NCI-H524 (cell line): ENCODE measurements at places on chromosomes 3 and 15.

DNA sequence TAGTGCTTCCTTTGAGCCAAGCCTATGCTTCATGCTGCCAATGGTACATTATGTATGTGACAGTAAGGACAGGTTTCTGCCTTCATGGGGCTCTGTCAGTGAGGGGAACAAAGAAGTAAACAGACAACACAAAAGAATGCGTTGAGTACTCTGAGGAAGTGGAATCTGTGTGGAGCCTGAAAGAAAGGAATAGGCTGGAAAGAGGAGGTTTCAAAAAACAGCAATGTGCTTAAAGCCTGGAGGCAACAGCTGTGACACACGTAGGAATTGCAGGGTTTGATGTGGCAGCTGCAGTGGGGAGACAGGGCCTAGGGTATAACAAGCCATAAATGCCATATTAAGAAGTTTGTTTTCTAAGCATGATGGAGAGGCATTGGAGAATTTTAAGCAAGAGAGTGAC, 316.7 kb downstream of the CLSTN2 start:
- DNase-seq = no peak

DNA sequence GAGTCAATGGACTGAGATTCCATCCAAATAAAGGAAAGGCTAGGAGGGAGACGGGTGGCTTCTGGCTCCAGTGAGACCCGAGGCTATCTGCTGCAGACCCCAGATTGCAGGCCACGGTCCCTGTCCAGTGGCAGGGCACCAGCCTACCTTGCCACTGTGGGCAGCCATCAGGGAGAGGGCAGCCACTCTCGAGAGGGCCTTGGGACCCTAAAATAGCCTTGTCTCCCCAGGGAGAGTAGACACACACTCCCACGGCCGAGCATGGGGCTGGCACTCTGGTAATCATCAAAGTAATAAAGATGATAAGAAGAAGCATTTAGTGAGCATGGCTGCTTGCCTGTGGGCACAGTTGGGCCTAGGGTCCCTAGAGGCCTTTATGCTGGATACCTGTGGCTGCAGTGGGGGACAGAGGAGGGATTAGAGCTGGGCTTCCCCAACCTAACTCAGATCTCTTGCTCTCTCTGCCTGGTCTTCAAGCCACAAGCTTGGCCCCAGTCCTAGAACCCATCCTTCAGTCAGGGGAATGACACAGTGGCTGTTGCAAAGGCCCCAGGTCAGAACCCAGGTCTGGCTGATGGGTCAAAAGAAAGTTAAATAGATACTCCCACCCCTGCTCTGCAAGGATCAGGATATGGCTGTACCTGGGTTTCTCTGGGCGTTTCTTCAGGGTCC, 9.2 kb upstream of the VIPR1 start:
- no peak for DNase-seq

DNA sequence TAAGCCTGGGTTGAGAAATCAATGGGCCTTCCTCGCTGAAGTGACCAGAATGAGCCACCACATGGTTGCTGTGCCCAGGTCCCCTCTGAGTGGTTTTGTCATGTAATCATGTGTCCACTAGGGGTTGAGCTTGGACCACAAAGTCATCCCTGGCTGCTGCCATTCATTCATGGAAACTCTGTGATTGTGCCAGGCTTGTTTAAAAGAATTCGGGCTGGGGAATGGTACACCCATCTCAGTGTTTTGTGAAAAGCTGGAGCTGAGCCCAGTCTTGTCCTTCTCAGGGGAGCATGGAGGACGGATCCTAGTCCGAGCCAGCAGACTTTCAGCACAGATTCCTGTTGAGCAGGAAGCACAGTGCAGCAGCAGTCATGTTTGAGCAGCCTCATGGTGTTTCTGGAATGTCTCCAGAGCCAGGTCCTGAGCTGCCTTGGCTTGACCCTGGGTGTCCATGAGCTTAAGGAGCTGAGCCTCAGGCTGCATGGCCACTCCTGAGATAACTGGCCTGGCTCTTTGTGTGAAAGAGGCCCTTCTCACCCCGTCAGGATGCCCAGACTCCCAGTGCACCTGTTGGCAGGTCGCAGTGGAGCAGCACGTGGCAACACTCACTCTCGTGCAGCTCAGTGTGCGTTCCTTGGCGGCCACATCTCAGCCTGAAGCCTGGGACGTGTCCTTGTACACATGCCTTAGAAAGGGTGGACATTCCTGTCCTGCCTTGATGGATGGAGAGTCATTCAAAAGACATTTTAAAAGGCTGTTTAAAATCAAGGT, 260.3 kb upstream of the TPM1 start:
- DNase-seq = peak; percentile 59

DNA sequence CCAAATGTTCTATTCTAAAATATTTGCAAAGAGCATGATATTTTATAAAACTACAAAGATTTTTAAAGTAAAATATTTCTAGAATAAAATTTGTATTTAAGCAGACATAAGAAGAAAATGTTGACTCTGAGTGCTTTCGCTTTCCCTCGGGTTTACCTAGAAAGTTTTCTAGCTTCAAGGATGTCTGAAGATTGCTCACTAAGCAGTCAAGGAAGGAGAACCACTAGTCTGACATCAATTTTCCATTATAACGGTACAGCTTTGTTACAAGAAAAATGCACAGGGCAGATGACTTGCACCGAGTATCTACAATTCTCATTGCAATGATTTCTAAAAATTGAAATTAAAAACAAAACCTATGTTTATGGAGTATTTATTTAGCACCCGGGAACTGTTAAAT, 14.2 kb downstream of the GPR15 start:
- no peak for DNase-seq

GRCh38 chr15:41429003-41429890, 12.4 kb downstream of the RTF1 start:
- no peak for DNase-seq

GRCh38 chr15:46764851-46765250, 952.5 kb upstream of the SEMA6D start:
- DNase-seq = no peak

- no peak for DNase-seq
Measured at GRCh38 chr3:108093616-108094015, 2.8 kb upstream of the CD47 start.

- no peak for DNase-seq
Measured at GRCh38 chr15:93987068-93987467, 244.3 kb upstream of the MCTP2 start.

- DNase-seq = no peak
Measured at GRCh38 chr15:69232144-69232543, 66.6 kb upstream of the PAQR5 start.

- no peak for DNase-seq
Measured at GRCh38 chr3:158762701-158763100, 30.4 kb upstream of the RARRES1 start.

GRCh38 chr3:134955874-134956273, 160.8 kb downstream of the EPHB1 start:
- DNase-seq = no peak

DNA sequence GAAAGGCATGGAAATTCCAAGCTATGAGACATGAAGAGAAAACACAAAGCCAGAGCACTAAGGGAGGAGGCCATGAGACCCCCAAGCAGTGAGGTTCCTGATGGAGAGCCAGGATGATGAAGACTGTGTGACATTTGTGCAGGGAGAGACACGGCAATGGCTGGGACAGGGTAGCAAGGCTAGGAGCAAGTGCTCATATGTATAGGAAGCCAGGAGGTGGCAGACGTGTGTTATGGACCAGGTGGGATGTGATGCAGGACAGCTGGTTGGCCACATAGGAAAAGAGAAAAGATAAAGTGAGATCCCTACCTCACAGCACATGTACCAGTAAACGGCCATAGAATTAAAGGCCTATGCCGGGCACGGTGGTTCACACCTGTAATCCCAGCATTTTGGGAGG, 112.7 kb downstream of the APBA2 start:
- DNase-seq = no peak

DNA sequence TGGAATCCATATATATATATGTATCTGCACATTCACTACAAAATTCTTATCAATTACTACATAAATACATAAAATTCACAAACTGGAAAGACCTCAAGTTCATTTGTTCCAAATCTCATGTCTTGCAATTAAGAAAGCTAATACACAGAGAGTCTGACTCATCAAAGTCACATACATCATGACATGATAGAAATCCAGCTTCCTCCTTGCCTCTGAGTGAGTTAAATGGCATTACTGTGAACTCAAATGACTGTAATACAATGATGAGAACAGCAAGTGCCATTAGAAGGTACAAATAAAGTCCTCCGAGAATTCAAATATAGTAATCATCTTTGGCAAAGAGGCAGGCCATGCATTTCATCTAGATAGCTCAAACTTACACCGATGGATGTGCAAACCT, 55.1 kb upstream of the AGTR1 start:
- no peak for DNase-seq

DNA sequence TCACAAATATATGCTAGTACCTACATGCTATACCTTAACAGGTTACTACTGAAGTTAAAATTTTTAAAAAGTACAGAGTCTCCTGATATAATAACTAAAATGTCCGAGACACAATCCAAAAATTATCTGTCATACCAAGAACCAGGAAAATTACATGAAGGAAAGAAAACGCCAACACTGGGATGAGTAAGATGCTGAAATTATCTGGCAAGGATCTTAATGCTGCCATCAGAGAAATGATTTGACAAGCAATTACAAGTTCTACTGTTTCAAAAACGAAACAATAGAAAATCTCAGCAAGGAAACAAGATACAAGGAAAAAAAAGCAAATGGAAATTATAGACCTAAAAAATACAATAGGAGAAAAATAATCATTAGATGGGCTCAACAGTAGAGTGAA, 92.5 kb downstream of the UBE3A start:
- no peak for DNase-seq

- no peak for DNase-seq
Measured at GRCh38 chr15:74529921-74530320, 11.1 kb upstream of the ARID3B start.

GRCh38 chr3:111571907-111572460, 23.2 kb downstream of the ZBED2 start:
- no peak for DNase-seq

DNA sequence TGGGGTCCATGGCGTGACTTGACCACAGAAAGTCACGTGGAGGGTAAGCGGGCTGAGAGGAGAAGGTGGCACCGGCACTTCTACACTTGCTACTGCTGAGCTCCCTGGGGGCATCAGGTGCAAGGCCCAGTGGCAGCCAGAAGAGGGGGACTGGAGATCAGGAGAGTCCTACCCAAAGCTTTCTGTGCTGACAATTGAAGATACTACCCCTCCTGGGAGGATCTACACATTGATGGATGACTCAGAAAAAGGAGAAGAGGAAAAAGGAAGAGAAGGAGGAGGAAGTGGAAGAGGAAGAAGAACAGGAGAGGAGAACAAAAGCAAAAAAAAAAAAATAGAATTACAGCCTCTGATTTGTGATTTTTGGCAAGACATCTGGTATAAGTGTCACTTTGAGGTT, 41.2 kb downstream of the MYO5C start:
- DNase-seq = no peak

DNA sequence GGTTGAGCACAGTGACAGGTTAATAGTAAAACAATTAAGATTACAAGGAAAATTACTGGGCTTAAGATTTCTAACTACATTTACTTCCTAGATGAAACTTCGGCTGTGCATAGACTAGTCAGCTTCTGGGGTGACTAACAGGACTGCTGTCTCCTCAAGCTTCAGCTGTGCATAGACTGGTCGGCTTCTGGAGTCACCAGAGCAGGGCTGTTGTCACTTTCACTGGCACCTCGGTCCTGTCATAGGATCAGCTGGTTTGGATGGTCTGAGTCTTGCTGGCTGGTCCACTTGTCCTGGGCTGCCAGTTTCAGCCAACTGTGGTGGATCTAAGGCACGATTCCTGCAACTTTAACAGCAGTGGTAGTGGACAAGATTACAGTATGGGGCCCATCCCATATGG, 23.9 kb upstream of the ACAD9 start:
- DNase-seq = no peak

GRCh38 chr15:47768735-47769134, 51.4 kb downstream of the SEMA6D start:
- no peak for DNase-seq

DNA sequence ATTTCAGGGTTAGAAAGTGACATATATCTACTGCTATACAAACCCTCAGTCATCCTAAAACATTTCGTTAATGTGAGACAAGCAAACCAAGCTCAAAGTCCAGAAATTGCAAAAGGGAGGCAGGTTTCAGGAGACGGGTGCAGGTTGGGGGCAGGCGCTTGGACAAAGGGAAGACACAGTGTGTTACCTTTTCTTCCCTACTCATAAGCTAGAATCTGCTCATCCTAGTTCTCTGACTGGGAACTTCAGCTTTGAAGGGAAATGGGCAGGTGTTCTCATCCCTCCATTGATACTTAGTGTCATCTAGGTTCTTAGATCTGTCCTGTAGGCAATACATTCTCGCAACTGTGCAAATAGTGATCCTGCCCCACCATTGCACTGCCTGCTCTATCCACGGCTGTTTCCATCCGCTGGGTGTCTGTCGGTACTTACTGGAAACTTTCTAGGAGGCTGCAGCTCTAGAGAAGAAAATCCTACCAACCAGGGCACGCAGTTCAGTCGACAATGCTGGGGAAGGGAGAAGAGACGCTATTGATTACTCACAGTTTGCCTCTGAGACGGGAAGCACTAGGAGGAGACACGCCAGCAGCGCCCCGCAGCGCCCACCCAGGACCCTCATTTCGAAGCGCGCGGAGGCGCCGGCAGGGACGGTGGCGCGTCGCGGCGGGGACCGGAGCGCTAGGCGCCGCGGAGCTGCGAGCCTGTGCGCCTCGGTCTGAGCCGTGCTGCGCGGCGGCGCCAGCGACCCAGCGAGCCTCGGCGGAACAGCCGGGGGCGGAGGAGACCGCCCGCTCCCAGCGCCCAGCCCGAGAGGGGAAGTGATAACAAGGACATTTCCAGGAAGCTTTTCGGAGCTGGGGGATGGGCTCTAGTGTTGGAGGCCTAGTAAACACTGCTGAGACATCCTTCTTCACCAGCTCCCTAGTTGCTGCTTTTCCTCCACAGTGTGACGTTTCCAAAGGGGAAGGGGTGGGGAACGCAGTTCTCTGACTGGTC, at the start of gene PROS1:
TSS of gene PROS1 (minus strand) at position 766 of the 996 bp plus-strand sequence. CDS start at position 619, 147 bp downstream.
- DNase-seq = peak; percentile 86

DNA sequence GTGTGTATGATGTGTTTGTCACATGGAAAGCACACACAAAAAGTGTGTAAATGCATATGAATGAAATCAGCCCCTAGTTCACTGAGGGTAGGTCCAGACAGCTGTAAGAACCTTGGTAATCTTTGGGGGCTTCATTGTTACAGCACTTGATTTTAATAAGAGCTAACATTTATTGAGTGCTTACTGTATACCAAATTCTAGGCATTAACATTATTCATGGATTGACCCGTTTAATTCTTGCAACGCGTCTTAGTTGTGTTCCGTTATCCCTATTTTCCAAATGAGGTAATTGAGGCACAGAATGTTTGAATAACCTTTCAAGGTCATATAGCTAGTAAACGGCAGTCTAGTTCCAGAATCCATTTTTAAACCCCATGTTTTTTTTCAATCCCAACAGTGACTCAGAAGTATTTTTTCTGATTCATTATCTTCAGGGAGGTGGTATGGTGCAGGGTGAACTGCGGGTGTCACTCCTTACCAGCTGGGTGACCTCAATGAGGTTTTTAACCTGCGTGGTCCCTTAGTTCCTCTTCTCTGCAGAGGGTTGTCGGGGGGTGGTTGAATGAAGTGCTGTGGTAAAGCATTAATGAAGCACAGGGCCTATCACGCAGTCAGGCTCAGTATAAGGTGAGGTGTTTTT, 14.2 kb downstream of the RAB8B start:
- no peak for DNase-seq

- peak; percentile 38 for DNase-seq
Measured at GRCh38 chr3:25863011-25863415, 73.1 kb downstream of the OXSM start.
